ENCODE measurements at places on chromosomes 2 and 18.
A peak's percentile ranks its signal among the peaks of the same experiment; 100 is the strongest.

DNA sequence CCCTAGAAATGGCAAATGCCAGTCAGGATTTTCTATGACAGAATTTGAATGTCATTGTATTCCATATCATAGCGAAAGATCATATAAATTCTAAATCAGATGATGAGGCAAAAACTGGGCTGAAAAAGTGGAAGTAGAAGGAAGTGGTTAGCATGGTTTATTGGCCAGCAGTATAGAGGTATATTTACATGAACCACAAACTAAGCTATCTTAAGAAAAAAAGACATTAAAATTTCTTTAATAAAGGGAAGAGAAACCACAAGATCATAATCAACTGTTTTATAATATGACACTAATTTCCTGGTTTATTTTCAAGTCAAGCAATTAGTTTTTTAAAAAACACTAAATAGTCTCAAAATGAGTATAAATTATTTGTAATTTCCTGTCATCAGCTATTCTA is 123.2 kb upstream of the LRP1B start:
- no peak for DNase-seq

- DNase-seq, result no peak
Observed at GRCh38 chr2:135190799-135191198, 138.7 kb downstream of the RAB3GAP1 start.

DNA sequence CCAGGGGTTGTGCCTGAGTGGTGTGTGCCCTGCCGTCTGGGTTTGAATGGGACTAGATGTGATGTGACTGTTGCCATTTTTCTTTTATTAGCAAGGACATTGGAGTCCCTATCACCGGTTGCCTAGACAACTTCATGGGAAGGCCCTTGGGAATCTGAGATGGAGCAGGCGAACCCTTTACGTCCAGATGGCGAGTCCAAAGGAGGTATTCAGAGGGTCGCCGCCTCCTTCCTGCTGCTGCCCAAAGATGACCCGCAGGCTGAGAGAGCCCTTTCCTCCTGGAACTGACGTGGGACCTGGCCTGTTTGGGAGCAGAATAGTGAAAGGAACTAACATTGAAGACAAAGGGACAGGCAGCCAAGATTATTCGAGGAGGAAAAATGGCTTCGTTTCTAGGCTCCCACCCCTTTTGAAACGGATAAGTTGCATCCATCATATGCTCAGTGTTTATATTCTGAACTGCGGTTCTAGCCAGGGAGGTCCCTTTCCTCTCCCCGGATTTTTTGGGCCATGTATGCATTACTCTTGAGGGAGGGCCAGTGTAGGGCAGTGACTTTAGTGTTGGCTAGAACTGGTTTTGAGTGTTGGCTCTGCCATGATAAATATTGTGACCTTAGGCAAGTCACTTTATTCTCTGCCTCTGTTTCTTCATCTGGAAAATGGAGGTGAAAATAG is 673 bp downstream of the CENPO start:
- DNase-seq, result peak; percentile 52

DNA sequence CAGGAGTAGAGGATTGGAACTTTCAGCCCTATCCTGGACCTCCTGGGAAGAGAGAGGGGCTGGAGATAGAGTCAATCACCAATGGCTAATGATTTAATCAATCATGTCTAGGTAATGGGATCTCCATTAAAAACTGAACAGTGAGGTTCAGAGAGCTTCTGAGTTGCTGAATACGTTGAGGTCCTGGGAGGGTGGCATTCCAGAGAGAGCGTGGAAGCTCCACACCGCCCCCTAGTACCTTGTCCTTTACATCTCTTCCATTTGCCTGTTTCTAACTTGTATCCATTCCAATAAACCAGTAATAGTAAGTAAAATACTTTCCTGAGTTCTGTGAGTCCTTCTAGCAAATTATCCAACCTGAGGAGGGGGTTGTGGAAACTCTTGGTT is 101.7 kb downstream of the B3GNT2 start:
- no peak for DNase-seq

Data from nephron progenitor cell (in vitro differentiated cells).